H4 (cell line): ENCODE measurements at places on chromosomes 13 and 19. TPM values are rescaled to one million over a fixed set of nuclear protein-coding genes. Genes with fewer than 3 reads are reported as not detected.

DNA sequence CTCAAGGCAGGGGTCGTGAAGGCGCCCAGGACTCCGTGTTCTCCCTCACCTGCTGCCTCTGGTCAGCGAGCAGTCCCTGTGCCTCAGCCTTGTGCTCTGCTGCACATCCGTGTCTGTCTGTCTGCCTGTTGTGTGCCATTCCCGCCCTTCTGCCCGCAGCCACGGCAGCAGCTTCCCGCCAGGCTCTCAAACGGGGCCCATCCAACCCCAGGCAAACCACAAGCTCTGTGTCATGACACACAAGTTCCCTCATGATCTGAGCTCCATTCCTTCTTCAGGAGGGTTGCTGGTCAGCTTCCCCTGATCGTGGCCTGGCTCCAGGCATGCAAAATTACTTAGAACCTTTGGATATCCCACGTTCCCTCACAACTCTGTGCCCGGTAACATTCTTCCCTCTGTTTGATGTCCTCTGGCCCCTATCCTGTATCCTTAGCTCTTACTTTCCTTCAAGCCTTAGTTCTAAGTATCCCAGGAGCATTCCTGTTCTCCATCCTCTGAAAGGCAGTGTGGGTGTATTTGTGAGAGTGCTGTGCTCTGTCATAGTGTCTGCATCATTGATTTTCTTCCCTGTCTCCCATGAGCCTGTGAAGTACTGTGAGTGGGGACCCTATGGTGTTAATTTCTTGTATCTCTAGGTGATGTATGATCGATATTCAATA is 3.2 kb downstream of the GPR183 start:
- DNase-seq, result no peak

DNA sequence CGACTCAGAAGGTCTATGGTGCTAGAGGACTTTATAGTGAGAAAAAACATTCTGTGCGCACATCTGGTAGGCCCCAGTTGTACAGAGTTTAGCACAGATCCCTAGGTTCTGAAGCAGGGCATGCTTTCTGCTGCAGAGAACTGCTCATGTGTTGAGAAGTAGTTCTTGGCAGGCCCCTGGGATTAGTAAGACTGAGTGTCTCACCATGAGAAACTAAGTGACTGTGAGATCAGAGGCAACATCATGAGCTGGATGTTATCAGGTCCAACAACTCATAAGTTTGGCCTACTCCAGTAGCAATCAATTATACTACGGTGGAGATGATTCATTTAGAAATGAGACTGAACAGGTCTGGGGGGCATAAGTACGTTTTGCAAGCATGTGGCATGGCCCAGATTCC is 507.4 kb upstream of the KLF12 start:
- DNase-seq, result no peak

DNA sequence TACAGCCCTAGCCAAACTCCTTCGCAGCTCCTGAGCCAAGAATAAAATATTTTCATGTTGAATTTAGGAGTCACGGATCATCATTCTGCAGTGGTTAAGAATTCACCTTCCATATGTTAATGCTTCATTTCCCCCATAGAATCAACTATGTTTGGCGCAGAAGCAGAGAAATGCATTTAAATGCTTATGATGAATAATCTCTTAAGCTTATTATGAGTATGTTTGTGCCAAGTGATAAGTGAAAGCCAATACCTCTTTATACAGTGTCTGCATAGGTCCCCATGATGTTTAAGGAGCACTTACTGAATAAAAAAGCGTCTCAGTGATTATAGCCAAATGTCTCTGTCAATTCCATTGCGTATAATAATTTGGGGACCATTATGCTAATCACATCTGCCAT is 32.7 kb upstream of the POMP start:
- no peak for DNase-seq

GRCh38 chr13:112634102-112634501 is 46.1 kb upstream of the TUBGCP3 start:
- no peak for DNase-seq

GRCh38 chr19:47049307-47049700 is 880 bp upstream of the TMEM160 start:
- DNase-seq, result no peak

GRCh38 chr19:9735986-9736385 is 32.6 kb downstream of the ZNF846 start:
- DNase-seq, result no peak

GRCh38 chr13:39397896-39398265 is 205.1 kb downstream of the LHFPL6 start:
- no peak for DNase-seq

The ZNF99 gene
- total RNA-seq, result 0.04 TPM in 1 of 2 replicates, not detected in the other

The PTH2 gene
- not detected in 2 replicates for total RNA-seq

GRCh38 chr13:64278493-64278892 is 2862.8 kb upstream of the PCDH20 start:
- peak; percentile 29 for DNase-seq

DNA sequence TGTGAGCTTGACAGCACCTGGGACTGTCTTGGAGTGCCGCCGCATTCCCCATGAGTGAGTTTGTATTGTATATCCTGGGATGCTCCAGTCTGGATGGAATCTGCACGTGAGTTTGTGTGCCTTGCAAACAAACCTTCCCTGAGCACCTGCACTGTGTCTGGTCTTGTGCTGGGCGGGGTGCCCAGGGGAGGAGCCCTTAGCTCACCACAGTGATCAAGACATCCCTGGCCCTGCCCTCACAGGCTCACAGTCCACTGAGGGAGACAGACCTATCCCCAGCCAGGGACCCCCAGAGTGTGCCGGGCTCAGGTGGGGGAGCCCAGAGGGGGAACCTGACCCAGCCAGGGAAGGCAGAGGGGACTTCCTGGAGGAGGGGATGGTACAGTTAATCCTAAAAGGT is 1.7 kb upstream of the BCAM start:
- no peak for DNase-seq

The TBXA2R gene
- 1.6 TPM in 1 of 2 replicates, not detected in the other for total RNA-seq

- no peak for DNase-seq
These were observed 13.6 kb upstream of the ICAM3 start for GRCh38 chr19:10352764-10353671.

The HDGFL2 gene
- 22.0 and 34.2 TPM in 2 replicates for total RNA-seq

DNA sequence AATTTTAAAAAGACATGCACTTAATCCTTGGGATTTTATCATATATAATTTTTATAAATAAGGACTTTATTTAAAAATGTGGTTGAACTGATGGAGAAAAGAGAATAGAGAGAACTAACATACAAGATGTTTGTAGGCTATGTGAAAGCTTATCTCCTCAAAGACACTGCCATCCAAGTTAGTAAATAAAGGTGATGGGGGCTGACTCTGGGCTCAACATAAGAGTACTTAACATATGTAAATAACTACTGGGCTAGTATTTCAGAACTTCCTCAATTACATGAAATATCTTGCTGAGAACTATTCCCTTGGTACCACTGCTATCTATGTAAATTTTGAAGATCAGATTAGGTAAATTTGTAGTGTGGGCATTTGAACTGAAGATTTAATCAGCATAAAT is 1017.3 kb upstream of the PCDH20 start:
- no peak for DNase-seq

DNA sequence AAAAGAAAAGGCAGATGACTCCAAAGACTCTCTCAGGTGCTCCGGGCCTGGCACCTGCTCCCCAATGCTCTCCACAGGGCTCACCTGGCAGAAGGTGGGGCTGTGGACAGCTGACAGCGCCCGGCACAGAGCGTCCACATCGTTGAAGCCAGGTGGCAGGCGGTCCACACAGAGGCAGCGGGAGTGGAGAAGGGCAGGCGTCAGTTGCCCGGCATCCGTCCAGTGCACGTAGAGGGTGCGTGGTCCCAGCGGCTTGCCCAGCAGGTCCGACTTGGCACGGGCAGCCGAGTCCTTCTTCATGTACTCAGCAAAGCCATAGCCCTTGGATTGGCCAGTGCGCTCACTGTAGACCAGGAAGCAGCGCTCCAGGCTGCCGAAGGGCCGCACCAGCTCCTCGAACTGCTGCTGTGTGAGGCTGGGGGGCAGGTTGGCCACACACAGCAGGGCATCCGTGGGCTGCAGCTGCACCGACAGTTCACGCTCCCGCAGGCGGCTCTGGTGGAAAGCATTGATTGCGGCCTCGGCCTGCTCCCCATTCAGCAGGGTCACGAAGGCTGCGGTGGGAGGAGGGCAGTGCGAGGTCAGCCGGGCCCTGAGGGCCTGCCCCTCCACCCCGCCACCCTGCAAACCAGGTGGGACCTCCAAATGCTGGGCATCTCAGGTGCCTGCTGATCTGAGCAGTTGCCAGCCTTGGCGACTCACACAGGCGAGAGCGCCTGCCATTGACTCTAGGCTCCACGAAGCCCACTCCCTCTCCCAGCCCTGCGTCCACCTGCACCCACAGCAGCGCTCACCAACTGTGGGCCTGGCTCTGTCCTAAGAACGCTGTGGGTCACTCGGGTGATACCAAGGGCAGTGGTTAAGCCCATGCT is 4.5 kb downstream of the RAVER1 start:
- DNase-seq, result no peak

DNA sequence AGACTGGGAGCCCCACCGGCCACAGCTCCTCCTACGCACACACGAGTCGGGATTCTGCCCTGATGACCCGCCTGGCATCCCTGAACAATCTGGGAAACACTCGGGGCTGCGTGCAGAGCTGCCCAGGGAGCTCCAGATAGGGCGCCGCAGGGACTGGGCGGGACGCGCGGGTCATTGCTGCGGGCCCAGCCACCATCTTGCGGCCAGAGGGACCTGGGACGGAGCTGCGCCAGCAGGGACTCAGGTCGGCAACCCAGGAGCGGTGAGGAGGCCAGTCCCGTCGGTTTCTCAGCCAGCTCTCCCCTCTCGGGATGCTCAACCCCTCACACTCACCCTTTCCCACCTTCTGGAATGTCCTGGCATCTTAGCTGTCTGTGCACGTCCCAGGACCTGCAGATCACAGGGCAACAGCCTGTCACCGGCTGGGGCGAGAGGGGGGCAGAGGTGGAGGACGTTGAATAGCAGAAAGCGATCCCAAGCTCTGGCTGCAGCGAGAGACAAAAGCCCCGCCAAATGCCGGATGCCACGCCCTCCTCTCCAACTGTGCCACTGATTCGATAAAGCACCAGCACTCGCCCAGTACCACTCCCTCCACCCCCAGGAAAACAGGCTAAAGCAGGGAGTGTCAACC is 20.4 kb upstream of the ZNF91 start:
- peak; percentile 9 for DNase-seq

DNA sequence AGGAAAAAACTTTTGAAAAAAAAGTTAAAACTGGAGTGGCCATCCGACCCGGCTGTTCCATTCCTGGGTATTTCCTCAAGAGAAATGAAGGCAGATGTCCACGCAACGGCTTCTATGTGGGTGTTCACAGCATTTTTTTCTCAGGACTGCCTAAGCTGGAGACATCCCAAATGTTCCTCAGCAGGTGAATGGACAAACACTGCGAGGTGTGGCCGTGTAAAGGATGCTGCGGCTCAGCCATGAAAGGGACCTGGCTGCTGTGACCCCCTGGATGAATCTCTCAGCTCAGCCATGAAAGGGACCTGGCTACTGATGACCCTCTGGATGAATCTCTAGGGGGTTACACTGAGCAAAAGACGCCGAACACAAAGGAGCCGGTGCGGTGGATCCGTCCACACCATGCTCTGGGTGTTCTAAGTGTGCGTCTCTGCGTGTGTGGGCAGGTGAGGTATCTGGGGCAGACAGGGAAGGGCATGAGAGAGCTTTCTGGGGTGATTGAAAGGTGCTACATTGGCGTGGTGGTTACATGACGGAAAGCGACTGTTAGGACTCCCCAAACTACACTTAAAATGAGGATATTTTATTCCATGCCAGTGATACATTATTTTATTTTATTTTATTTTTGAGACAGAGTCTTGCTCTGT is 7.2 kb upstream of the ASPDH start:
- DNase-seq, result no peak

- no peak for DNase-seq
These were observed 180.1 kb downstream of the POSTN start for GRCh38 chr13:37418490-37418889.

- DNase-seq, result no peak
These were observed 20.1 kb upstream of the ARHGEF18 start for GRCh38 chr19:7328647-7329046.

DNA sequence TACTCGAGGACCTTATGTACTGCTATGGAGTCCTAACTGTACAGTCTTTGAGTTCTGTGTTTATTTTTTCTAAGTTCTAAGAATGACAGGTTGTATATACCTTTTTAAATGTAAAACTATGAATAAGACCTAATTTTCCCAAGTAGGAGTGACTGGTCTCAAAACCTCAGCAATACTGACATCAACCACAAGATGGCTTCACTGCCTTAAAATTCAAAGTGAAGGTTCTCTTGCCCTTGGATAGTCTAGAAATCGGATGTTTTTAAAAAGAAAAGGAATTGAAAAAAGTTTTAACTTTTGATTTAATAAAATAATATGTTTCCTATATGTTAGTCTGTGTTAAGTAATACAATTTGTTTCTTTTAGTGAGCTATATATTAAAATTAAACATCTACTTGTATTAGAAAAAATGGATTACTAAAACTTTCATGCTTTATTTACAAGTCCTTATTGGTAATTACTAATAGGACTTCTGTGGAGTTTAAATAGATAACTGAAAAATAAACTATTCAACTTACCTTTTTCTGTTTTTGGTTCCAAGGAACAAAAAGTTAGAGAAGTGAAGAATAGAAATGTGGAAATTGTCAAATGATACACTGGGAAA is 52.0 kb downstream of the TDRD3 start:
- DNase-seq, result peak; percentile 25

DNA sequence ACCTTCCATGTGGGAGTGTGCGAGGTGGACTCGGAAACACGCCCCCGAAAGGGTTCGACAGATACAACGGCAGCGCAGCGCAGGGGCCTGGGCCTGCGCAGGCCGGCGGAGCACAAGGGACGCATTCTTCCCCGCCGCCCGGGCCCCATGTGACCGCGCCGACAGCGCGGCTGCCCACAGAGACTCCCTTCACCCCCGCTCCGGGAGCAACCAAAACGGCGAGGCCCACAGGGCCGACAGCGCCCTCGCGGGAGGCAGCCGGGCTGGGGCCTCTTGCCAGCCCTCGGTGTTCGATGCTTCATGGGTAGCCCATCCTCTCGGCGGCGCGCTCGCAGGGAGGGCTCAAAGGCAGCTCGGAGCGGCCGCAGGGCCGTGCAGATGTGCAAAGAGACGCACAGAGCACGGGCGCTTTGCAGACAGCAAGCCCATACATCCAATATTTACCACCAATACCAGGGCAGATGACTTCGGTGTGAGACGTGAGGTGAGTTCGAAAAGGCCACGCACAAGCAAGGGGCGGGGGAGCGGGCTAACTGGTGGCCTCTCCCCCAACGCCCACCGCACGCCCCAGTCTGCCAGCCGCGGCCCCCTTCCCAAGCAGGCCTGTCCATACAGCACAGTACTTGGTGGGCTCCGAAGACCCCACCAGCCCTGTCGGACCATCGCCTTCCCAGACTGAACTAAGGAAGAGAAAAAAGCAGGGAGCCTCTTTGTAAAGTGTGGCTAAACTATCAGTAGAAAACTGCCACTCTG is 89.9 kb downstream of the CRYL1 start:
- no peak for DNase-seq

The RNF225 gene
- not detected in 2 replicates for total RNA-seq
